ENCODE measurements at places on chromosomes 7 and 10.

DNA sequence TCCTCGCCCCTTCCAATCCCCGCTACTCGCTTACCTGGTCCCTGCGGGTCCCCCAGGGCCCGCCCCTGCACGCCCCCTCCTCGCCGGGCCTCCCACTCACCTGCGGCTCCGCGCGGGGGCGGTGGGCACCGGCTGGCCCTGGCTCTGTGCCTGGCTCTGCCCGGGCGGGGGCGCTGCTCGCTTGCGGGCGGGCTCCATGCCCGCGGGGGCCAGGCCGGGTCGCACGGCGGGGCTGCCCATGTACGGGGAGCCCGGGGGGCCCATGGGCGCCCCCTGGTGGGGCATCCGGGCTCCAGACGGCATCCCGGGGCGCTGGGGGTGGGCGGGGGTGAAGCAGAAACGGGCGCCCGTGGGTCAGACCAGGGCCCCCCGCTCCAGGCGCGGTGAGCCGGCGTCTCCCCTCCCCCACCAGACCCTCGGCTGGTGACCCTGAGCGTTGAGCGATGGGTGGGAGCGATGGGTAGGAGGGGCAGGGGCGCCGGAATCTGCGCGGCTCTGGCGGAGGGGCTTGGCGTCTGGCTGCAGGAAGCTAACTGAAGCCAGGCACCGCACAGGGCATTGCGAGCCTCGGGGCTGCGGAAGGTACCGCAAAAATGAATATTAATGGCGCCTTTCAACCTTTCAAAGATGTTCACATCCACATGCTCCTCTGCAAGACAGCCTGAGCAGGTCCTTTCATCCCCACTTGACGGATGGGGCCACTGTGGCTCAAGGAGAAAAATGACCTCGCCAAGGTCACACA lies 3.0 kb downstream of the SMARCD3 start:
- no peak overlapping the region for H3K27ac ChIP-seq
- peaks cover 62% of the 10 kb centered on the region for H3K27me3 ChIP-seq
- H3K4me3 ChIP-seq, result peak overlapping the region; percentile 50
- no peaks in the 10 kb centered on the region for H3K36me3 ChIP-seq

DNA sequence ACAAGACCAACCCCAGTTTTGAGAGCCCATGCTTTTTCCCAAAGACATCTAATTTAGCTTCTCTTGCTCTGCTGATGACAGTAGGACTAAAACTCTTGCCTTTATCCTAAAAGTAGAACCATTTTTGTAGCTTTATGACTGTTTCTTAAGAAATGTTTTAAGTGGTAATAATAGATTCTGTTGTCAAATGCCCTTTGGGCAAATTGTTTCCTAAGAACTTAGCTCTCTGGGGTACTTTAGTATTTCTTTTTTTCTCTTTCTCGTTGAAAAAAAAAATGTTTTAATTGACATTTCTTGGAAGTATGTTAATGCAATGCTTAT lies 157.4 kb downstream of the ARID5B start:
- H3K4me1 ChIP-seq, result peaks cover 13% of the 10 kb centered on the region
- H3K27ac ChIP-seq, result no peak overlapping the region
- H3K4me3 ChIP-seq, result no peak overlapping the region
- no peaks in the 10 kb centered on the region for H3K27me3 ChIP-seq

DNA sequence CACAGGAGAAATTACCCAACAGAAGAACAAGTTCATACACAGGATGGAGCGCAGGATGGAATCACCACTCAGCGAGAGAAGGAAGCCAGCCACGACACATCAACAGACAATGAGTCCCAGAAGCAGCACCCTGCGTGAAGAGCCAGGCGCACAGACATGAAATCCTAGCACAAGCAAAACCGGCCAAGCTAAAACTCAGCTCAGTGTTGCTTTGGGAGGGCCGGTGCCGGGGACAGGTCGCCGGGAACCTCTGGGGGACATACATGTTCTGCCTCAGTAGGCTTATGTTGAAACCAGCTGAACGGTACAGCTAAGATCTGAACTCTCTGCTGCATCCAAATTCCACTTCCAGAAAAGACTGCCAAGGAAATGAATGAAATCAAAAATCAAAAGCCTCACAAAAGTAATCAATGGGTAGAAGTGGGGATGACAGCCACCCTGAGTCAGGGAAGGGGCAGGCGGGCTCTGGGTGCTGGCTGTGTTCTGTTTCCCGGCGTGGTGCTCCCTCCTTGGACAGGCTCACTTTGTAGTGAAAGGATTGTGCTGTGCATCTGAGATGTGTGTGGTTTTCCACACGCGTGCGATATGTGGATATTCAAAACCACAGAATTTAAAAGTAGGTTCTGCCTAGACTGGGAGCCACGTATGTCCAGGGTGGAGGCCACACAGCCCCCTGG lies 114.7 kb downstream of the PDGFA start:
- H3K4me1 ChIP-seq, result no peaks in the 10 kb centered on the region
- no peaks in the 10 kb centered on the region for H3K36me3 ChIP-seq
- no peak overlapping the region for H3K4me3 ChIP-seq
- DNase-seq, result no peak
- H3K27me3 ChIP-seq, result no peaks in the 10 kb centered on the region

DNA sequence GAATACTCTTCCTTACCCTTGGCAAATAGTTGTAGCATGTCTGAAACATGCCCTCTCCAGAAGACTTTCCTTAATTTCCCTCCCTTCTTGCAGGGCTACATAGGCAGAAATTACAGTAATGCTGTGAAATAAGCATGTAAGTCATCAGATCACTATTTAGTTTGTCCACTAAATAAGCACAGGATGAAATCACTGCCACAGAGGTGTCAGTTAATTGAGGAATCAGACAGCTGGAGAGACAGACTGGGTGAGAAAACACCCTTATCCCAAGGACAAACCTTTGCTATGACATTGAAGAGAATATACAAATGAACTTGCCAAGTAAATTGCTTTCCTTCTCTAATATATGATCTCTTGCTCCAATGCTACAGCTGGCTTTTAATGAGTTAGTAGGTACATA lies 129.3 kb downstream of the CHRM2 start:
- no peak for DNase-seq
- no peaks in the 10 kb centered on the region for H3K27me3 ChIP-seq
- no peaks in the 10 kb centered on the region for H3K36me3 ChIP-seq
- H3K27ac ChIP-seq, result no peak overlapping the region

GRCh38 chr10:18421726-18422293 lies 229.6 kb downstream of the NSUN6 start:
- no peak for DNase-seq
- H3K36me3 ChIP-seq, result no peaks in the 10 kb centered on the region
- H3K4me1 ChIP-seq, result no peaks in the 10 kb centered on the region
- no peaks in the 10 kb centered on the region for H3K27me3 ChIP-seq

- no peaks in the 10 kb centered on the region for H3K4me1 ChIP-seq
- H3K36me3 ChIP-seq, result no peaks in the 10 kb centered on the region
- DNase-seq, result no peak
- no peaks in the 10 kb centered on the region for H3K27me3 ChIP-seq
- H3K4me3 ChIP-seq, result no peak overlapping the region
- no peak overlapping the region for H3K27ac ChIP-seq
Observed at GRCh38 chr7:22052674-22053365, 107.1 kb upstream of the CDCA7L start.

- peak; percentile 58 for DNase-seq
- H3K4me3 ChIP-seq, result no peak overlapping the region
- no peaks in the 10 kb centered on the region for H3K27me3 ChIP-seq
- H3K27ac ChIP-seq, result peak overlapping the region; percentile 29
- no peaks in the 10 kb centered on the region for H3K36me3 ChIP-seq
- peaks cover 11% of the 10 kb centered on the region for H3K4me1 ChIP-seq
Observed at GRCh38 chr10:72069751-72070526, 18.4 kb downstream of the SPOCK2 start.

- H3K36me3 ChIP-seq, result no peaks in the 10 kb centered on the region
- H3K4me1 ChIP-seq, result no peaks in the 10 kb centered on the region
- no peak for DNase-seq
Observed at GRCh38 chr10:19937989-19938388, 121.8 kb downstream of the PLXDC2 start.

DNA sequence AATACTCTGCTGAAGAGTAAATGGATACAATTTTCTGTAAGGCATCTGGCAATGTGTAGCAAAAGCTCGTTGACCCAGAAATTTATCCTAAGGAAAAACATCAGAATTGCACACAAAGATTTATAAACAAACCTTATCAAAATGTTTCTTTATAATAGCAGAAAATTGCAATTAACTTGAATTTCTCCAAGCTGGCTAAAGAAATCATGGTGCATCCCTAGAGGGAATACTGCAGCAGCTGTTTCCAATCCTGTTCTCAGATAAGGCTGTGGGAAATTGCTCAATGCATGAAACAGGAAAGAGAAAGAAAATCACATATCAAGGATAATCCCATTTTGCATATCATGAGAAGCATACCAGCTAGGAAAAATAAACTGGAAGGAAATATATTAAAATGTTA lies 18.7 kb downstream of the TACR2 start:
- no peak overlapping the region for H3K27ac ChIP-seq
- H3K4me3 ChIP-seq, result no peak overlapping the region
- DNase-seq, result no peak
- no peaks in the 10 kb centered on the region for H3K36me3 ChIP-seq
- H3K4me1 ChIP-seq, result no peaks in the 10 kb centered on the region

- no peaks in the 10 kb centered on the region for H3K4me1 ChIP-seq
- H3K27ac ChIP-seq, result no peak overlapping the region
- H3K4me3 ChIP-seq, result no peak overlapping the region
- no peaks in the 10 kb centered on the region for H3K27me3 ChIP-seq
- no peaks in the 10 kb centered on the region for H3K36me3 ChIP-seq
- DNase-seq, result no peak
Observed at GRCh38 chr7:148204639-148205304, 385.8 kb upstream of the C7orf33 start.

DNA sequence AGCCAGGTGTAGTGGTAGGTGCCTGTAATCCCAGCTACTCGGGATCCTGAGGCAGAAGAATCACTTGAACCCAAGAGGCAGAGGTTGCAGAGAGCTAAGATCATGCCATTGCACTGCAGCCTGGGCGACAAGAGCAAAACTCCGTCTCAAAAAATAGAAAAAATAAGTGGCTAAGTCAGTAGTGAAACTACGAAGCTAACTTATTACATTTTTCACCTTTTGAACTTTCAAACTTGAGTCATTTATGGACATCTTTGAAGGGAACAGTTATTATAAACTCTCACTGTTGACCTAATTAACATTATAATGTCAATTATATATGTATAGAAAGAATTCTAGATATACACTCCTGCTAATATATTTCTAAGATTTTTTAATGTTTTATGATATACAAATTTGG lies 541.5 kb upstream of the C7orf33 start:
- no peak for DNase-seq
- no peaks in the 10 kb centered on the region for H3K27me3 ChIP-seq
- H3K27ac ChIP-seq, result no peak overlapping the region
- H3K36me3 ChIP-seq, result no peaks in the 10 kb centered on the region
- no peak overlapping the region for H3K4me3 ChIP-seq

DNA sequence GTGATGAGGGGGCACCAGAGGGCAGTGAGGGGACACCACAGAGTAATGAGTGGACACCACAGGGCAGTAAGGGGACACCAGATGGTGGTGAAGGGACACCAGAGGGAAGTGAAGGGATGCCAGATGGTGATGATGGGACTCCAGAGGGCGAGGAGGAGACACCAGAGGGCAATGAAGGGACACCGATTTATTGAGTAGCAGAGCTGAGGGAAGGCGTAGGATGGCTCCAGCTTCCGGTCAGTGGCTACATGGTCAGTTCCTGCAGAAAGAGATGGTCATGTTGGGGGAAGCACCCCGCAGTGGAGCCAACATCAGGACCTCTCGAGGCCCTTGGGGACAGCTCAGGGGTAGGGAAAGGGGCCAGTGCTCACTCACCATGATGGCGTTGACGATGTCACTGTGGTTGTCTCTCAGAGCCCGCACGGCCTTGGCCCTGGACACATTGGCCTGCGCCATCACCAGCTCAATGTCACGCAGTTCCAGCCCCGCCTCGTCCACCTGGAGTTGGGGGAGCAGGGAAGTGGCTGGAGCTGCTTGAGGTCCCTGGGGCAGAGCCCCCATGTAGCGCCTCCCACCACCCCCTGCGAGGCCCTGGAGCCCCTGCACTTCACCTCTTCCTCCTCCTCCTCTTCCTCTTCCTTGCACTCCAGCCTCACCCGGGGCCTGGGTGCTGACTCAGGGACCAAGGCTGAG lies 8.4 kb downstream of the NACAD start:
- no peaks in the 10 kb centered on the region for H3K4me1 ChIP-seq
- no peak overlapping the region for H3K4me3 ChIP-seq
- no peak overlapping the region for H3K27ac ChIP-seq
- no peaks in the 10 kb centered on the region for H3K27me3 ChIP-seq
- peaks cover 5% of the 10 kb centered on the region for H3K36me3 ChIP-seq

DNA sequence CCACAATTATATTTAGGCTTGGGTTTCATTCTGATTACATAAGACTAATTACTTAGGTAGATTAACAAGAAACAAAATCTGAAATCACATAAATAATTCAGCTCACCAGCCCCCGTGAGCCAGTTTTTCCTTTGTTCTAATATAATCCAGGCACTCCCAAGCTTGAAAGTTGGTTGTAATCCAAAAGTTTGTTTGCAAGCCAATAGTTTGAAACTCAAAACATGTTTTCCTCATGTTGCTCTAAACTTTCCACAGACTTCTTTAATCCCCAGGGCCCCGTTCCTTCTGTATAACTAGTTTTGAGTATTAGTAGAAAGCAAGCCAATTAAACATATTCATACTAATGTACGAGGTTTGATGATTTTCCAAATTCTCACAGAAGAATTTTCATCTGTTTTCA lies 56.1 kb downstream of the SP8 start:
- H3K4me3 ChIP-seq, result no peak overlapping the region
- H3K4me1 ChIP-seq, result no peaks in the 10 kb centered on the region
- DNase-seq, result no peak

GRCh38 chr7:20440472-20441105 lies 109.9 kb downstream of the ITGB8 start:
- H3K4me3 ChIP-seq, result no peak overlapping the region
- 0 out of 2 replicates have a peak, but pooled peaks cover 6% of the 10 kb centered on the region for H3K36me3 ChIP-seq
- DNase-seq, result no peak
- H3K27me3 ChIP-seq, result no peaks in the 10 kb centered on the region
- no peak overlapping the region for H3K27ac ChIP-seq

DNA sequence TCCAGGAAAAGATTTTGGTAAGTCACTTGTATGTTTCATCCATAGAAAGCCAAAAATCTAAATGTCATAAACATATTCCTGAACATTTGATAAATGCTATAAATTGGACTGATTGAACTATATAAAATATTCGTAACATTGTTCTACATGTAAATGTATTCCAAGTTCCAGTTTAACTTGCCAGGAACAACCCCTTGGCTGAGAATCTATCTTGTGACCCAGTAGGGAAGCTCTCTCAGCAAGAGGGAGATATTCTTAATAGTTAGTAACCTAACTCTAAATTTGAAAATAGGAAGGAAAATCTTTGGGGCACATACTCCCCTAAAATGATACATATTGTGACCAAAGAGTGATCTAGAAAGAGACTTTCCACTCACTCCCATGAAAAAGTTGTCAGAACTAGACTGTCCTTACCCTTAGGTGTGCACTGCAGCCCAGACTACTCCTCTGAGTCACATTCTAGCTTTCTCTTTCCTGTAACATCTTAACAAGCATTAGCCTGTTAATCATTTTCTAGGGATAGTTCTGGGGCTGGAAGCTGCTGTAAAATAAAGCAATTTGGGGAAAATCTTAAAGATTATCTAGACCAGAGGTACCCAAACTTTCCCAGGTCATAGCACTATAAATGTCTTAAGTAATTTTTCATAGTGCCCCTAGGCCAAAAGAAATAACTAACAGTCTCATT lies 73.7 kb upstream of the SKAP2 start:
- H3K27me3 ChIP-seq, result no peaks in the 10 kb centered on the region
- no peaks in the 10 kb centered on the region for H3K4me1 ChIP-seq
- no peak overlapping the region for H3K4me3 ChIP-seq
- no peak for DNase-seq

GRCh38 chr7:106313456-106313901 lies 28.7 kb upstream of the NAMPT start:
- H3K27me3 ChIP-seq, result no peaks in the 10 kb centered on the region
- no peak overlapping the region for H3K4me3 ChIP-seq
- no peak for DNase-seq
- no peak overlapping the region for H3K27ac ChIP-seq
